ENCODE measurements at places on chromosomes 4 and X.

GRCh38 chr4:98749206-98749605 is 90.8 kb upstream of the TSPAN5 start:
- no peak for DNase-seq

DNA sequence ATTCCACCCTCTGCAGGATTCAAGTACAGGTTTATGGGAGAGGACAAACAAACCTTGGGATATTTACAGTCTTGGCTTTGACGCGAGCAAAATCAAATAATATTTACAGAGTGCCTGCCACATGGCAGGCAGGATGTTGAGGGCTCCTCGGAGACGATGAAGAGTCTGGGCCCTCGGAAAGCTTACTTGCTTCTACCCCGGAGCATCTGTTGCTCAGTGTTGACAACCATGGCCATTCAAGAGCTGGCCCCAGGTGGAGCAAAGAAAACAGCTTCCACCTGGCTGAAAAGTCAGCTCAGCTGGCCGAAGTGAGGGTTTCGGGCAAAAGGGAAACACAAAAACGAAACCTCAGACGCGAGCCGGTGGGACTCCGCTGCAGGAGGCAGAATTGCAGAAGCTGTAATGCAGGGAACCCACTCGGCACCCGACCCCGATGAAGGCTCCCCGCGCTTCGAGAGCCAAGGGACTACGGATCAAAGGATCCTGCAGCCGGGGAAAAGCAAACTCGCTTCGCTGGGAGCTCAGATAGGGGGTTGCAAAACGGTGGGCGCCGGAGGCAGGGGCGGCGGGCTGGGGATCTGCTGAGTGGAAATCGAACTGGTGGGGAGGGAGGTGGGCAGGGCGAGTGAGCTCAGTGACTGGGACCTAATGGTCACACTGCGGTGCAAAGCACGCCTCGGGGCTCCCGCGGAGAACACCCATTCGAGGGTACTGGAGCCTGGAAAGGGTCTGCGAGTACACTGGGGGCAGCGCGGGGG is 805 bp downstream of the ATP8A1 start:
- DNase-seq, result peak; percentile 15

GRCh38 chrX:117743469-117744251 is 372.9 kb downstream of the KLHL13 start:
- DNase-seq, result no peak

DNA sequence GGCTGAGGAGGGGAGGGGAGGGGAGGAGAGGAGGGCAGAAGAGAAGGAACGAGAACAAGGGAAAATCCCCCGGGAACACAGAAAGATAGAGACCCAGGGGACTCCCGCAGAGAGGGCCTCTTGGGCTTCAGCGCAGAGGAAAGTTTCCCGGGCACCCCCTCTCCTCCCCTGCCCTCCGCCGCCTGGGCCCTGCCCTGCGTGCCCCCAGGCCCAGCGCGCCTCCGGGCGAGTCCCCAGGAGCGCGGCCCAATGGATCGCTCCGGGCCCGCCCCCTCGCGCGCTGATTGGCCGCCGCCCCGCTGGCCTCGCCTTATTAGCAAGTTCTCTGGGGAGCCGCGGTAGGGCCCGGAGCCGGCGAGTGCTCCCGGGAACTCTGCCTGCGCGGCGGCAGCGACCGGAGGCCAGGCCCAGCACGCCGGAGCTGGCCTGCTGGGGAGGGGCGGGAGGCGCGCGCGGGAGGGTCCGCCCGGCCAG is at the start of gene MSX1:
Gene MSX1 (plus strand): TSS at position 341 of the 474 bp plus-strand sequence. CDS start 235 bp downstream, outside the sequence.
- DNase-seq, result peak; percentile 32

DNA sequence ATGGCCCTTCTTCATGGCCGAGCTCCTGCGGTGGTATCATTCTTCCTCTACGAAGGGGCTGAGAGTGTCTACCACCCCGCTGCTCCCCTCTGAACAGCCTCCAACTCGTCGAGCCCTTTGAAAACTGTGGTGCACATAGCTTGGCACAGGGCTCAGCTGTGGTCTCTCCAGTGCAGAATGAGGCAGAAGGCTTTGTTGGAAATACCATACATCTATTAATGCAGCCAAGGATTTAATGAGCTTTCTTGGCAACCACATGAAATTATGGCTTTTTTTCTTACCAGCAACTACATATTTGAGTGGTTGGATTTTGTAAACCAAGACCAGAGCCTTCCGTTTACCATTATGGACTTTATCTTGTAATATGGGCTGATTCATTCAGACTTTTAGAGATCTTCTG is 61.7 kb upstream of the CBR4 start:
- no peak for DNase-seq

DNA sequence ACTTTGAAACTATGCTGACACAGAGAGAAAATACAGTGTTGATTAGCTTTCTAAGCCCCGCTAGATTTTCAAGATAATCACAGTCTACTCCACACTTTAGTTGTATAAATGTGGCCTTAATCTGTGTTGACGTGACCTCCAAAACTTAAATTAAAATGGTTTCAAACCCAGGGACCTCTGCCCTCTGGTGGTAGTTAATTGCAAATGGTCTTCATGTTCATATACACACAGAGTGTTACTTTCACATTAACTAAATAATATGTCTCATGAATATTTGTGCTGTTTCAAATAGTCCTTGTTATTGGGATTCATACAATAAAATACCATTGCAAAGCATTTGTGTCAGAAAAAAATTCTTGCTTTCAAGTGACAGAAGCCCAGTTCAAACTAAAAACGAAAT is 64.3 kb downstream of the TASL start:
- no peak for DNase-seq

DNA sequence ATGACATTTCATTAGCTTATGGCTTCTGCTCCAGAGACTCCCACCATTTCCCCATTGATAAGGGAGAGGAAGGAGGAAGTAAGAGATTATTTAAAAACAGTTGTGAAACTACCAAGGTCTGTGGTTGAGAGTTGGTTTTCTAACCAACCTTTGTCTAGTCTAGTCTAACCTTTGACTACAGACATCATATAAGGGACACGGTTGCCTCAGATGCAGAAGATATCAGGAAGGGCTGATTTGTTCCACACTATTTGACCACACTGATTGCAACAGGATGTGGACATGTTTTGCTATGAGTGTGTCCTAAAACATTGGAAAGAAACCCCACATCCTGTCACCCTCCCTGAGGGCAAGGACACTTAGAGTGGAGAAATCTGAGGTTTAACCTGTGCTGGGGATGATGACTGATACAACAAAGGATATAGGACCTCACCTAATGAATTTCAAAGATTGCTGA is 53.0 kb downstream of the COQ2 start:
- DNase-seq, result no peak

GRCh38 chr4:183370786-183371185 is 48.6 kb upstream of the CLDN24 start:
- DNase-seq, result no peak

- DNase-seq, result no peak
Measured at GRCh38 chr4:26049447-26049846, 135.4 kb downstream of the SMIM20 start.

GRCh38 chr4:185700048-185700447 is 111.9 kb downstream of the SORBS2 start:
- DNase-seq, result no peak

DNA sequence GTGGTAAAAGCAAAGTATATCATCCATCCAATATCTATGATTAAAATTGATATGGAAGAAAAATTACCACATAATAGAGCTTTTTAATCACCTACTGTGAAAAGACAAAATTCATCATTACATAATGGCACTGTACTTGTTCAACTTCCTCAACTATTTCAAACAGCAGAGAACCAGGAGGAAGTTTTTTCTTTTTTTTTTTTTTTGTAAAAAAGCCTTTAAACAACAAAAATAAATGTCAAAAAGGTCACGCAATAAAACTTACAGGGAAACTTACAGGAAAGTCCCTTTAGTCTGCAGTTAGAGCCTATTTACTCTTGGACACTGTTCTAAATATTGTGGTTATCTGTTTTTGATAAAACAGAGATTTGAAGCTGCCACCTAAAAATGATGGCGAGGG is 4.8 kb downstream of the PDGFC start:
- no peak for DNase-seq

GRCh38 chr4:111937368-111937767 is 207.9 kb upstream of the FAM241A start:
- no peak for DNase-seq

DNA sequence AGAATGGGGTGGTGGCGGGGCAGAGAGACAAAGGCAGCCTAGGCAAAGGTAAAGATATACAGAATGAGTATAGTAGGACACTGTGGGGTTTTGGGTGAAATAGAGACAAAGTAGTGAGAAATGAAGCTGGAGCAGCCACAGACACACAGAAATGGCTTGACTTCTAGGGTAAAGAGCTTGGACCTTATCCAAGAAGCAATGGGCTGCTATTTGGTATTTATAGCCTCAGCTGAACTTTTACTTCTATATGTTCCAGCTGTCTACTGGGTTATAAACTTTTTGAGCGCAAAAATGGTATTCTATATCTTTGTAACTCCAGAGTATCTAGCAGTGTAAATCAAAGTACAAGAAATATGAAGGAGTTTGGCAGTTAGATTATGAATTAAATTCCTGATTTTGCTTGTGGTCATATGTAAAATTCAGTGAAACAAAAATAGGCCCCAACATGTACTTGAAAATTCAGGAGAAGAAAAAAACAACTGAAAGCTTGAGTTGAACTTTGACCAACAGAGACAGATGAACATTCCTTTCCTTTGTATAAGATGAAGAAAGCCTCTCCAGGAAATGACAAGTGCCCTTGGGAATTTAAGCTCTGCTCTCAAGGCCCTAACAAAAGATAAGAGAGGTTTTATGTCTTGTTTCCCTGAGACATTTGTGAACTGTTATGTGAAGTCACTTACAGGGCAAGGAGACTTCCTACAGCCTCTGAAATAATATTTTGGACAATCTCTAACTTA is 354.1 kb downstream of the CHIC1 start:
- DNase-seq, result no peak

DNA sequence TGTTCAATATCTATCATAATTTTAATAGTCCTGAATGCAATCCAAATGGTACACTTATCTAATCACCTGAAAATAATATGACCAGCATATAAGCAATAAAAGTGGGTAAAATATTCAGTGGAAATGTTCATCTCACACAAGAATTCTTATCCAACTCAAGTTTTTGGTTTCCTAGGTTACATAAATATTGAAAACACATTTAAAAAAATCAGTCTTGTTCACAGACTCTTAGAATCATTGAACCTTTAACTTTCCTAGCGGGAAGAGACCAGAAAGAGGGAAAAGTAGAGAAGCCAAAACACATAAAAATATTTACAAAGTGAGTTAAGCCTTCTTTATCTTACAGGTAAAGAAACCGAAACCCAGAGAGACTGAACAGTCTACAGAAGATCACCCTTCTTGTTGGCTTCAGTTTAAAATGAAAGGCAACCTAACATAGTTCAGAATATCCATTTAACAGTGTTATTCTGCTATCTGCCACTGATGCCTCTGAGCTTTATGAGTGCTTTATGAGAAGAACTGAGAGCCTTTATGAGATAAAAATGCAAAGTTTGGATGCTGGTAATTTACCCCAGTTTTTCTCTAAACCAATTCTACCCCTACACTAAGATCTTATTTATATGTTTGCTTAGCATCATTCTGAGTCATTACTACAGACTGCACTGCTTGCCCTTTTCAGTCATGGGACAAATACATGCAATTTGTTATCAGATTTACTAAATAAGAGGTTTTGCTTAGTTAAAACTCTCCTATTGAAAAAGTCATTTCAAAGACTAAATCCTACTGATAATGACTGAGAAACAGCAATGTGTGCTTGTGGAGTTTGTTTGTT is 453.3 kb upstream of the INTU start:
- DNase-seq, result no peak

DNA sequence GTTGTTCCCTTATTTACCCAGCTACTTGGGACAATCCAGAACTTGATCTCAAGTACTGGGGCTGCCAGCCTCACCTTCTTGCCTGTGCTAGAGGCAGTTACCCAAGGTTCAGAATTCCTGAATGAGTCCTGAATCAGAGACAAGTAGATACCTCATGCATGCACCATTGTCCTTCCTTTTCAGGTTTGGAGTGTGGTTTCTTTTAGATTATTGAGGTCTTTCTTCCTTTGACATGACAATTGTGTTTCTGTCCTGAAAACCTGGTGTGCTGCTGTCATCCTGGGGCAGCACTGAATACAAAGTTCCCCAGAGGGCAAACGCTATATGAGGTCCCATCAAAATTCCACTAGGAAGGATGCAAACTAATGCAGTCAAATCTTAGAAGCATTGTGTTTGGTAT is 3.5 kb downstream of the CXCL2 start:
- no peak for DNase-seq

DNA sequence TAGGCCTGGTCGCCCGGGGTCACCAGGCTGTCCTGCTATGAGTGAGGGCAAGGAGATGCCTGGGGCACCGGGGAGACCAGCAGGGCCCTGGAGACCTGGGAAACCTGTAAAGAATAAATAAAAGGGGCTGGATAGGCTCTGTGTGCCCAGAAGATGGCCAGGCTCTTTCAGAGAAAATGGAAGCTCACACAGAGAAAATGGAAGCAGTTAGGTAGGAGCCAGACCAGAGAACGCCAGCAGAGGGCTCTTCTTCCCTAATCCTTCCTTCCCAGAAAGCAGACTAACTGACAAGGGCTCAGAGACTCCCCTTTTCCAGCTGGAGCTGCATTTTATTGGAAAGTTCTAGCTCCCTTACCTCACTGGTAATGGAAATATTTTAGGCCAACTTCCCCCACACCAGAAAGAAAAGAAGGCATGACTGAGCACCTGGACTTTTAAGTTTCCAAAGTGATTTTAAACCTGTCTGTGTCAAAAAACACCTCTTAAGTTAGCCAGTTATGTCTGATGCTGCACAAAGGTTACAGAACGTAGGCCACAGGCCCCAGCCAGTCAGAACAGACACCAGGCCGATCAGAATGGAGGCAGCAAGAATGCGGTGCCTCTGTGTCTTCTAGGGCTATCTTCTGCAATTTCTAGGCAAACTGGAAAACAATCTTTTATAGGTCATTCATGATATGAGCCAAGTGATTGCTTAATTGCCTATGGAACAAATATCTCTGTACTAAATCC is 74.0 kb downstream of the ATG4A start:
- no peak for DNase-seq

- no peak for DNase-seq
Measured at GRCh38 chrX:41885724-41886123, 37.6 kb downstream of the CASK start.

DNA sequence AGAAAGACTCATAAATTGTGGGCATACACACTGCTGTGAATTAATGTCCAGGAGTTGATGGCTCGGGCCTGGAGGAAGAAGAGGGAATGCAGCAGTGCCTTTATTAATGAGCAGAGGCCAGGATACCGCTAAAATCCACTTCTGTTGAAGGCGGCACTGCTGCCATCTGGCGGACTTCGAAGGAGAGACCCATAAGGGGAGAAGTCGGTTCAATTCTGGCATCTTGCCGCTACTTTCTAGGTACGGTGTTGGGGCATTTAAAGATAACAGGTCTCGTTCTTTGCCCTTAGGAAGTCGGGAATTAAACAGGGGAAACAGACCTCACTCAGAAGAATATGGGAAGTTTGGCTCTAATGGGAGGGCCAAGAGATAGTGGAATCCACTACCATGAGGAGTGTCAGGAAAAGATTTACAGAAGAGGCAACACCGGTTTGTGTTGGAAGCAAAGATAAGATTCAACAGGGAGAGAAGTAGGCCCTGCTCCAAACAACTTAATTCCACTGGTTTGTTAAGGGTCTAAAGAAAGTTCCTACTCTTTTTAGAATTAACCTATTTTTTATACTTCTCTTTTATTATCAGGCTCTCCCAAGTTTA is 133.6 kb upstream of the GIMD1 start:
- DNase-seq, result no peak

Data from stimulated activated CD8-positive, alpha-beta memory T cell treated with anti-CD3 and anti-CD28 coated beads, Interleukin-15, amount 100 ng/mL, for 48 hours (primary cell).